ENCODE measurements at places on chromosomes 16 and 17. TPM values are rescaled to one million over a fixed set of nuclear protein-coding genes. Genes with fewer than 3 reads are reported as not detected.

Gene PNMT
- not detected for total RNA-seq

Gene KCTD19
- not detected for total RNA-seq

Gene VPS35L
- total RNA-seq: 35.8 TPM

Gene PABPN1L
- total RNA-seq: not detected

Gene CDH1
- 0.15 TPM for total RNA-seq

Gene CCT6B
- total RNA-seq: 0.15 TPM

Gene CAVIN1
- 513 TPM for total RNA-seq

Gene PRSS27
- total RNA-seq: 0.74 TPM

Gene OR2C1
- total RNA-seq: not detected

Gene PRCD
- total RNA-seq: 2.2 TPM

Gene ABAT
- total RNA-seq: 1.3 TPM

Gene CD300H
- not detected for total RNA-seq

Gene USH1G
- not detected for total RNA-seq

Gene FZD2
- 44.7 TPM for total RNA-seq

Gene KRTAP4-9
- total RNA-seq: not detected

Gene SCPEP1
- 27.7 TPM for total RNA-seq

Gene TMEM204
- 12.9 TPM for total RNA-seq

Gene OTOP2
- not detected for total RNA-seq

Gene SLC6A2
- not detected for total RNA-seq

Gene MAF
- 0.89 TPM for total RNA-seq

Gene TMEM100
- total RNA-seq: 3.4 TPM

Gene ATP2A3
- total RNA-seq: 0.84 TPM

Gene CACNG1
- total RNA-seq: not detected

Gene AANAT
- not detected for total RNA-seq

Gene RHBDF2
- total RNA-seq: 12.1 TPM

Gene LPO
- not detected for total RNA-seq

Gene FBXO39
- 0.34 TPM for total RNA-seq

Gene NR1D1
- total RNA-seq: 1.3 TPM

Gene CCDC40
- total RNA-seq: 2.0 TPM

Gene TBC1D26
- 0.15 TPM for total RNA-seq

Gene KRT36
- total RNA-seq: not detected

Gene KRTAP2-4
- not detected for total RNA-seq

Gene KRTAP4-5
- not detected for total RNA-seq

Gene COPZ2
- total RNA-seq: 26.6 TPM

Gene LITAFD
- not detected for total RNA-seq

Gene CORO1A
- total RNA-seq: 7.7 TPM

Gene TBX4
- total RNA-seq: 3.5 TPM

Gene NPIPA8
- not detected for total RNA-seq

Gene KRTAP9-2
- not detected for total RNA-seq

Gene USP6
- total RNA-seq: 0.17 TPM

Gene MYH1
- not detected for total RNA-seq

Gene ITGAX
- under 0.01 TPM for total RNA-seq

Gene ZFPM1
- total RNA-seq: 0.59 TPM

Gene ELMO3
- total RNA-seq: 0.59 TPM

Gene DNAI2
- not detected for total RNA-seq
